ENCODE measurements at places on chromosomes 6 and 20.

DNA sequence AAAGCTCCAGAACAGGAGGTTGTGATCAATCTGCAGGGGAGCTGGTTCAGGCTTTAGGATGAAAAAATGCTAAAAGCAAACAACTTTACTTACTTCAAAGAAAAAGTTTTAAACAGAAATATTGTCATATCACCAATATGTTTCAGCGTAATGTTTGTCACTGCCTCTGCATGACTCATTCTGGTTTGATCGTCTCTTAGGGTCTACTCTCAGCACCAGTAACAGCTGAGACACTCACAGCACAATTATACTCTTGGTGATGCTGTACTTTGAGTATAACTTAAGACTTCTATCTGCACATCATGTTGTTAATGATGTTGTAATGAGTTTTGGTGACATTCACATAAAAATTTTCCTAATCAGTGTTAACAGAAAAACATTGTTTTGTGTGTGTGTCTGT, 665.4 kb downstream of the EPM2A start:
- no peak for DNase-seq

DNA sequence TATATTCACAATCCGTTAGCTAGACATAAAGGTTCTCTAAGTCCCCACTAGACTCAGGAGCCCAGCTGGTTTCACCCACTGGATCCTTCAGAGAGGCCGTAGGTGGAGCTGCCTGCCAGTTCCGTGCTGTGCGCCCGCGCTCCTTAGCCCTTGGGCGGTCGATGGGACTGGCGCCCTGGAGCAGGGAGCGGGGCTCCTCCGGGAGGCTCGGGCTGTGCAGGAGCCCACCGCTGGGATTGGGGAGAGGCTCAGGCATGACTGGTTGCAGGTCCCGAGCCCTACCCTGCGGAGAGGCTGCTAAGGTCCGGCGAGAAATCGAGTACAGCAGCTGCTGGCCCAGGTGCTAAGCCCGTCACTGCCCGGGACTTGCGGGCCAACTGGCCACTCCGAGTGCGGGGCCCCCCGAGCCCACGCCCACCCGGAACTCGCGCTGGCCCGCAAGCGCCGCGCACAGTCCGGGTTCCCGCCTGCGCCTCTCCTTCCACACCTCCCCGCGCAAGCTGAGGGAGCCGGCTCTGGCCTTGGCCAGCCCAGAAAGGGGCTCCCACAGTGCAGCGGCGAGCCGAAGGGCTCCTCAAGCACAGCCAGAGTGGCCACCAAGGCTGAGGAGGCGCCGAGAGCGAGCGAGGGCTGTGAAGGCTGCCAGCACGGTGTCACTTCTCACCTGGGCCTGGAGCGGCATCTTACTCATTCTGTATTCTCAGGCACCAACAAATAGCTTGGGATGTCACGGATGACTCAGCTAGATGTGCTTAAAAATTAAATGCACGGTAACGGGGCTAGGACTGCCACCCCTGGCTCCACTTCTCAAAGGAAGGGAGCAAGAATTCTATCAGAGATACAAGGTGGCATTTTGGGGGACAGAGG, 44.1 kb downstream of the IRF4 start:
- no peak for DNase-seq

- no peak for DNase-seq
Observed at GRCh38 chr6:138989098-138989983, 1.3 kb upstream of the REPS1 start.

DNA sequence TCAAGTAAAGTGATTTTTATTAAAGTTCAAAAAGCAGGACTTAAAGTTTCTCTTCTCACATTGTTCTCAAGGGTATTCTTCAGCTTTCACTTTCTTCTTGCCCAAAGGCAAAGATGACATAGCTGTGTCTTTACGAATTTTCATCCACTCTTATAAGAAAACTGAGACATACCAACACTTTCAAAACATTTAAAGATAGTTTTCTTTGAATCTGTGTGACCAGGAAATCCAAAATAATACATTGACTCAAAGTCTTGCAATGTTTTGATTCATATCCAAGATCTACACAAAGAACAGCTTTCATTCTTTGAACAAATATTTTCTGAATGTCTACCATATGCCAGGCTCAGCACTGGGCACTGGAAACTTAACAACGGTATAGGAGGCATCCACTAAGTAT, 117.9 kb downstream of the SIM1 start:
- DNase-seq: no peak

DNA sequence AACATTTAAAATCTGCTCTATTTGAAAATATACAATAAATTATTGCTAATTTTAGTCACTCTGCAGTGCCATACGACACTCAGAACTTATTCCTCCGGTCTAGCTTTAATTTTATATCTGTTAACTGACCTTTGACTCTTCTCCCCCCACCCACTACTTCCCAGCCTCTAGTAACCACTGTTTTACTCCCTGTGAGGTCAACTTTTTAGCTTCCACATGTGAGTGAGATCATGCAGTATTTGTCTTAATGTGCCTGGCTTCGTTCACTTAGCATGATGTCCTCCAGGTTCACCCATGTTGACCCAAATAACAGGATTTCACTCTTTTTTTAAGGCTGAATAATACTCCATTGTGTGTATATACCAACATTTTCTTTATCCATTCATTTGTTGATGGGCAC, 80.8 kb downstream of the RPP40 start:
- DNase-seq: no peak

GRCh38 chr6:147742440-147742839, 233.9 kb downstream of the SAMD5 start:
- no peak for DNase-seq

DNA sequence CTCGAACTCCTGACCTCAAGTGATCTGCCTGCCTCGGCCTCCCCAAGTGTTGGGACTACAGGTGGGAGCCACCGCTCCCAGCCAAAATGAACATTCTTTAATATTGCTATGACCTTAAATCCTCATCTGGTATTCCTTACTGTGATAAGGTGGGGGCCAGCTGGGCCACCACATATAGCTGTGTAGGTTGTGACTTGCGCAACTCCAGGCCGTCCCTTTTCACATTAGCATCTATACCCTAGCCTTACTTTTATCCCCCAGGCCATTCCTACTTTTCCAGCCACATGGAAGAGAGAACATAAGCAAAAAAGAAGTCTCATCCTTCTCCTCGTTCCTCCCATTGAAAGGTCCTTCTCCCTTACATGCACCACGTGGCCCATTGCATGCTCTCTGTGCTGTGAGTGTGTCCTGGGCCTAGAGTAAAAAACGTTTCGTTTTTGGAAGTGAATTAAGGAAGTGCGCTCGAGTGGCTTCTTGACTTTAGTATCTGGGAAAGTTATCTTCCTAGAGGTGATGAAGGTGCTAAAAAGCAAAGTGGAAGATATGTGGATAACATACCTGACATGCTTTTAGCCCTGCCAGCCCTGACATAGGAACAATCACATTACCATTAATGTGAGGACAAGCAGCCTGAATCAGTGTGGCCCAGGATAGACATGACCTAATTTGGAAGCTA, 56.8 kb upstream of the KIF13A start:
- DNase-seq: no peak

DNA sequence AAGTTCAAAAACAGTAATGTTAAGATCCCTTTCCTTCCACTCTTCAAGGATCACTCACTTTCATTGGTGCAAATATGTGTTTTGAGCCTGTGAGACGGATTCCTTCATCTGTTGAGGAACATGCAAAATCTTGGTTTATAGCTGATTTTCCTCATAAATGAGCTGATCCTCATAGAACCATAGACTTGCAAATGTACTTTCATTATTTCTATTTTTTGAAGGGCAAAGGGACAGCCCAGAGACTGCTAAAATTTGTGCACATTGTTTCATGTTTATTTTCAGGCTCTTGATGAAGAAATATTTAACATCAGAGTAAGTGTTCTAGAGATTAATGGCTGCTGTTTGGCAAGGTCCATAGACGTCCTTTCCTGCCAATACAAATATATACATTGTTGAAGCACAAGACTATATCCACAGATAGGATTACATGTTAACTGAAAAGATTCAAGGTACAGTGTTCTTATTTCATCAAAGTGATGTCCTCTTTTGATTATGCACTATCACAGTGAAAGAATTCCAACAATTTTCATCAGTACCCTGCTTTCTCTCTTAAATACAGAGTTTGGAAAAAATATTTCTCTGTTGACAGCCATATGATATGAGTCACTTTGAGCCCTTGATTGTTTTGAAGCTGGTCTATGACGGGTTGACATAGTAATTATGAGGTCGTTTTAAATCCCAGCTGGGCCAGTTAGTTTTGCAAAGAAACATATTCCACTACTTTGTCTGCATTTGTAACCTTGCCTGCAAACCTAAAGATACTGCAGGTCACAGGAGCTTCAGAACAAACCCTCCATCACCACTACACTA, 95.7 kb downstream of the FILIP1 start:
- no peak for DNase-seq

- no peak for DNase-seq
Observed at GRCh38 chr6:140485740-140486449, 1111.4 kb upstream of the CITED2 start.

DNA sequence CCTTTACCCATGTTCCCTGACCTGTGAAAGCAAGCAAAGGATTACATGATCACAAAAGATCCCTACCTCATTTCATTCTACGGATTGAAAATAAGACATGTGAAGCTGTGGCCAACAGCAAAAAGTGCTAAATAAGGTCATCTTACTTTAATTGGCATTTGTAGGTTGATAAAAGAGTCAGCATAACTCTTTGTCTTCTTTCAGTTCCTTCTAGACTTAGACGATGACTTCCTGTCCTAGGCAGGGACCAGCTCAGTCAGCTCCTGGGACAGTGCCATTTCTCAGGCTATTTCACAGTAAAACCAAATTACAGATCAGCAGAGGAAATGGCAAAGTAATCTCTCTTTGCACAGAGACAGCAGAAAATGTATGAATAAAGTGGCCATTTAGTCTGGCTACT, 480.7 kb downstream of the RFPL4B start:
- no peak for DNase-seq

GRCh38 chr20:33709398-33709797, 10.7 kb downstream of the PXMP4 start:
- DNase-seq: no peak

DNA sequence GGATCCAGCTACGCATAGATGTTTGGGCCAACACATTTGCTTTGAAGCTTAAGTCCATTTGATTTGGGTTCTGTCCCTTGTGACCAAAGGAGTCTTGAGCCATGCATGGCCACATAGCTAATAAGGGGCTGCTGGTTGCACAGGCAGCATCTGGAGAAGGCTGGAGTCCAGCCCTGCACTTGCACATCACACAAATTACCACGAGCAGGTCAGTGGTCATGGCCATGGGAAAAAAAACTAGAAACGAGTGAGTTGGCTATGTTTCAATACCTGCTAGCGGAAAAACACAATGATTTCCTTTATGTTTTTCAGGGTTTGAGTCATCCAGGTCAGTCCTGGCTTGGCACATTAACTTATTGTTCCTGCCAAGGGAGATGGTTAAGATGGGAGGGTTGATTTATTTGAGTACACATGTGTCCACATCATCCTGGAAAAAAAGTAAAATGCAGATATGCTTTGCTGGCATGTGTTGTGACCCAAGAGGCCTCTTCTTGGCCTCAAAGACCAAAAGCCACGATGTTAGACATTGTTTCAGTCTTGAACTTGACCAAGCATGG, 5.6 kb upstream of the STX16 start:
- no peak for DNase-seq

- no peak for DNase-seq
Observed at GRCh38 chr6:8619853-8620252, 184.5 kb upstream of the SLC35B3 start.

- no peak for DNase-seq
Observed at GRCh38 chr20:23645575-23645974, 7.8 kb upstream of the CST3 start.

GRCh38 chr6:14354919-14355572, 237.5 kb downstream of the CD83 start:
- no peak for DNase-seq

DNA sequence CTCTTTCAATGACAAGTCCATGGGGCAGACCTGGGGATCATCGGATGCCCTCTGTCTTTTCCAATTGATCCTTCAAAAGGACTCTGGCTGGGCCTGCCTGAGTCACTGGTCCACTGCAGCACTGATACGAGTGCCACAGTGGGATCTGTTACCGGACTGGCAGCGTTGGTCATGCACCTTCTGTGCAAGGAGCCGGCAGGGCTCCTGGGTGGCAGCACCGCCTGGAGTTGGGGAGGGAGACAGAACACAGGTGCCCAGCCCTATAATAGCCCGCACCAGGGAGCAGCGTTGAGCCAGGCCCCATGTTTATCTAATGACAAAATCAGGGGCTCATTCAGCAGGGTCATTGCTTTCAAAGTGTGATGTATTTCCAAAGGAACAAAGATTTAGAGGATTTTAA, 64.2 kb upstream of the NXT1 start:
- no peak for DNase-seq

- DNase-seq: no peak
Observed at GRCh38 chr6:16547587-16547986, 213.7 kb downstream of the ATXN1 start.

DNA sequence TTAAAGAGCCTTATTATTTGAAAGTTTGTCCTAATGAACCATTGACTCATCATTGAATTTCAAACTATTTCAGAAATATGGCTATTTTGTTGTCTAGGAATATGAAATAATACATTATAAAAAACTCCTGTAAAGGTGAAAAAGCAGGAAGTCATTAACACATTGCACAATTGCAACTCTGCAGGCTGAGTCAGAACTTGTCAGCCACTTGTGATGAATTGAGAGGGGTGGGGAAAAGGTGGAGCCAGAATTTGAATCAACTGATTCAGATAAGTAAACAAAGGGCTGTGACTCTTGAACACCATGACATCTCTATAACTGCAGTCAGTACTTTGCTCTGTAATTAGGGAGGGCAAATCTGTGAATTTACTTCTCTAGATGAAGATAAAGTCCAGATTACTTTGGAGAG, 6.0 kb downstream of the C6orf141 start:
- no peak for DNase-seq

DNA sequence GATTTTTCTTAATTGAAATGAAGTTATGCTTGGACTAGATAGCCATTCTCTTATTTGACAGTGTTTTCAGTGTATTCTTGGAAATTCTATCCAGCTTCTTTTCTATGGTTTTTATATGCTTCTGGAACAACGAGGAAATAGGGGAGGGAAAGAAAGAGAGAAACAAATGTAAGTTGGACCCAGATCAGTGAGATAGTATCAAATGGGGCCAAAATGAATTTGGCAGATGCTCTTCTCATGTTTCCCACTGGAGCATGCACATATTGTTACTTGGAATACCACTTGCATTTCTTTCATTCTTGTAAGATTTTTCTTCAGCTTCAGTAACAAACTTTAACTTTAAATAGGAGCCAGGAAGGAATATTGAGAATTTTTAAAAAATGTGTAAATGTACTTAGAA, 312.3 kb downstream of the PRL start:
- DNase-seq: no peak

GRCh38 chr6:24690593-24690992, 23.7 kb downstream of the ACOT13 start:
- no peak for DNase-seq

DNA sequence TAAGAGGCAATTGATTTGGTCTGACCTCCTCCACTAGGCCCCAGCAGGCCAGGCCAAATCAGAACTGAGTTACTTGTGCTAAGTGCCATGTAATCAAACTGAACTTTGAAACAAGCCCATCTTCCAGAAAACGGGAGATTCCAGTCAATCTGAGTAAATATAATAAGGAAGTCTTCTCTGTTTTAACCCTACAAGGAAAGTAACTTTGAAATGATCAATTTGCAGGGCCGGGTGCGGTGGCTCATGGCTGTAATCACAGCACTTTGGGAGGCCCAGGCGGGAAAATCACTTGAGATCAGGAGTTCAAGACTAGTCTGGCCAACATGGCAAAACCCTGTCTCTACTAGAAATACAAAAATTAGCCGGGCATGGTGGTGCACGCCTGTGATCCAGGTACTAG, 2.0 kb upstream of the SHLD1 start:
- no peak for DNase-seq

All from stimulated activated CD4-positive, alpha-beta T cell treated with anti-CD3 and anti-CD28 coated beads, Interleukin-15, amount 100 ng/mL, for 1 hour (primary cell).